Glomerular endothelial cell (primary cell): ENCODE measurements at places on chromosomes 11 and 22. TPM values are rescaled to one million over a fixed set of nuclear protein-coding genes. Genes with fewer than 3 reads are reported as not detected.
A peak's percentile ranks its signal among the peaks of the same experiment; 100 is the strongest.

DNA sequence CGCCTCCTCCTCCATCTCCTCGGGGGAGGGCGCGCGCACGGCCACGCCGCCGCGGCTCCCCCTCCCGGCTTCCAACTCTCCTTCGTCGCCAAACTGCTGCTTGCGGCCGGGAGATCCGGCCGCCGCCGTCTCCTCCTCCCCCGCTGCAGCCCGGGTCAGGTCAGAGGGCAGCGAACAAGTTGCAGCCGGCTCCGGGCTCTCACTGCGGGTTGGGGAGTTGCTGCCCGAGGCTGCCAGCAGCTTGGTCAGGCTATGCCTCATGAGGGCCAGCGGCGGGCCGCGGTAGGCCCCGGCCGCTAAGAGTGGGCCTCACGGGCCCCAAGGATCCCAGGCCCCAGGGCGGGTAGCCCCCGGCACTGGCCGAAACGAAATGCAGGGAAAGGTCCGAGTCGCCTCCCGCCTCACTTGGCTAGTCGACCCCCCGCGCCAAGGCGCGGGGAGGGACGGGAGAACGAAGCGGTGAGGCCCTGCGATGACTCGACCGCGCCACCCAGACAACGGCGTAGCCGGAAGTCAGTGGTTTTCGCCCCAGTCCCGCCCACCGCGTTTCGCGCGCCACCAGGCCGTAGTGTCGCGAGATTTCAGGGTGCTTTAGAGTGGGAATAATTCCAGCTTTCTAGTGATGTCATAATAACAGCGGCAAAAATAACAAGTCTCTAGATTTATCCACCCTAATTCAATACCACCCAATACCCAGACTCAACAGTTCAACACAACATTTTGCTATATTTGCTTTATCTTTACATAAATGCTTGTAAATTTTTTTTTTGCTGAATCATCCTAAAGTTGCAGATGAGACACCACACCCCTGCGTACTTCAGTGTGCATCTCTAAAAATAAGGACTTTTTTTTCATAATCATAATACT lies at the start of gene CREBZF:
TSS of gene CREBZF (minus strand) at position 515 of the 867 bp plus-strand sequence. CDS start at position 261, 254 bp downstream.
- peak; percentile 66 for DNase-seq

- no peak for DNase-seq
Observed at GRCh38 chr22:24810043-24810749, 4.2 kb downstream of the SGSM1 start.

DNA sequence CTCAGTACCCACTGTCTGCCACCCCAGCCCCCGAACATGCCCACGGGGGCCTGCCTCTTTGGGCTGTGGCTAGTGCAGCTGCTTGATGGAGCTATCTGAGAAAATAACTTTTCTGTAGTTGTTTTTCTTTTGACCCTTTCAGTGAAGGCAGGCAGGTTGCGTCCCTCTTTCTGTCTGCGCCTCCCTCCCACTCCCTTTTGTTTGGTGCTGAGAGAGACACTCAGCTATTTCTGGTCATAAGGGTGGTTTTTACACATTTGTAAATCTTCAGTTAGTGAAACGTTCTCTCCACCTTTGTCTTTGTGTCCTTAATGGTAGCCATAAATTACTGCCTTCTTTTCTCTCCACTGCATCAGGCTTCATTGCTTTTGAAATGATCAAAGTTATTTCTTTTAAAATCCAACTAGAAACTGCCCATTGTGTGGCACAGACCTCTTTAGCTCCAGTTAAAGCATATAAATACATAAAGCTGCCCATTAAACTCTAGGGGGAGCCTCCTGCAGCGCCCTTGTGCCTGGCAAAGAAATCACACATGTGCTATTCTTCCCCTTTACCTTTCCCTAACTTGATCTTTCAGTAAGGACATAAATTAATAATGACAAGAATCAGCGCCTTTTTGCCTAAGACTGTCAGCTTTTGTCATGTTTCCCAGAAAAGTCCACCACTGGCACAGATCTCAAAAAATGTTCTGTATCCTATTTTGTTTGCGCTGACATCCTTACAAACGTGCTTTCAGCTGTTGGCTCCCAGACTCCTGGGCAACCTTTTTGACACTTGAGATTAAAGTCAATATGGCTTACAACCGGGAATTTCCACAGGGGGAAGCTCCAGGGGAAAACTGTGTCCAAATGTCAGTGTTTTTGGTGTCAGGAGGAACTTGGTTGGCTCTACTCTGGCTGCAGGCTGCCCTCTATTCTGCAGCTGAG lies 1.7 kb upstream of the SCUBE2 start:
- DNase-seq = no peak

GRCh38 chr22:47452184-47452583 lies 689.7 kb downstream of the TBC1D22A start:
- DNase-seq = no peak

DNA sequence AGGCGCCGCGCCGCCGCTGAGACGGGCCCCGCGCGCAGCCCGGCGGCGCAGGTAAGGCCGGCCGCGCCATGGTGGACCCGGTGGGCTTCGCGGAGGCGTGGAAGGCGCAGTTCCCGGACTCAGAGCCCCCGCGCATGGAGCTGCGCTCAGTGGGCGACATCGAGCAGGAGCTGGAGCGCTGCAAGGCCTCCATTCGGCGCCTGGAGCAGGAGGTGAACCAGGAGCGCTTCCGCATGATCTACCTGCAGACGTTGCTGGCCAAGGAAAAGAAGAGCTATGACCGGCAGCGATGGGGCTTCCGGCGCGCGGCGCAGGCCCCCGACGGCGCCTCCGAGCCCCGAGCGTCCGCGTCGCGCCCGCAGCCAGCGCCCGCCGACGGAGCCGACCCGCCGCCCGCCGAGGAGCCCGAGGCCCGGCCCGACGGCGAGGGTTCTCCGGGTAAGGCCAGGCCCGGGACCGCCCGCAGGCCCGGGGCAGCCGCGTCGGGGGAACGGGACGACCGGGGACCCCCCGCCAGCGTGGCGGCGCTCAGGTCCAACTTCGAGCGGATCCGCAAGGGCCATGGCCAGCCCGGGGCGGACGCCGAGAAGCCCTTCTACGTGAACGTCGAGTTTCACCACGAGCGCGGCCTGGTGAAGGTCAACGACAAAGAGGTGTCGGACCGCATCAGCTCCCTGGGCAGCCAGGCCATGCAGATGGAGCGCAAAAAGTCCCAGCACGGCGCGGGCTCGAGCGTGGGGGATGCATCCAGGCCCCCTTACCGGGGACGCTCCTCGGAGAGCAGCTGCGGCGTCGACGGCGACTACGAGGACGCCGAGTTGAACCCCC lies 798 bp downstream of the BCR start:
- no peak for DNase-seq

DNA sequence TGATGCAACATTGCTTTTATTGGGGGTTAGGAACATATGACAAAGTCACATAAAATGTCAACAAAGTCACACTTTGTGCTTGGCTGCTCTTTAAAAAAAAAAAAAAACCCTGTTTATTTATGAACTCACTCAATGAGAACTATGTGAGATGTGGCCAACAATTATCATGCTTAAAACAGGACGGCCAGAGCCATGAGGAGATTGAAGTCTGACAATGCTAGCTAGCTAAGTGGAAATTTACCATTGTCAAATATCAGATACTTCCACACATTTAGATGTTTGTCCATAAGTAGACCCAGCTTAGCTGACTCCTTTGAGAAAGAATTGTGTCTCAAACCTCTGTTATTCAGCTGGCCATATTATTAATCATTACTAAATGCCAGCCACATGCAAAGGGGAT lies 26.9 kb downstream of the BLID start:
- no peak for DNase-seq

- DNase-seq = no peak
Observed at GRCh38 chr11:6129635-6130034, 22.2 kb downstream of the OR56B4 start.

OR52E8 gene
- total RNA-seq = not detected in 2 replicates

TRIM51 gene
- total RNA-seq = not detected in 2 replicates

CDC42BPG gene
- total RNA-seq = 0.44 and 0.64 TPM in 2 replicates

DENND6B gene
- 6.4 and 15.2 TPM in 2 replicates for total RNA-seq

APOL3 gene
- 76.9 and 80.5 TPM in 2 replicates for total RNA-seq

CLMP gene
- 1.5 and 7.1 TPM in 2 replicates for total RNA-seq
